Spinal cord (tissue), 10 donors: ENCODE measurements at places on chromosomes 7 and 10. TPM values are rescaled to one million over a fixed set of nuclear protein-coding genes. Genes with fewer than 3 reads are reported as not detected.
A peak's percentile ranks its signal among the peaks of the same experiment; 100 is the strongest.

GRCh38 chr7:952548-953441 lies 1.7 kb downstream of the ADAP1 start:
- no peak for DNase-seq

DNA sequence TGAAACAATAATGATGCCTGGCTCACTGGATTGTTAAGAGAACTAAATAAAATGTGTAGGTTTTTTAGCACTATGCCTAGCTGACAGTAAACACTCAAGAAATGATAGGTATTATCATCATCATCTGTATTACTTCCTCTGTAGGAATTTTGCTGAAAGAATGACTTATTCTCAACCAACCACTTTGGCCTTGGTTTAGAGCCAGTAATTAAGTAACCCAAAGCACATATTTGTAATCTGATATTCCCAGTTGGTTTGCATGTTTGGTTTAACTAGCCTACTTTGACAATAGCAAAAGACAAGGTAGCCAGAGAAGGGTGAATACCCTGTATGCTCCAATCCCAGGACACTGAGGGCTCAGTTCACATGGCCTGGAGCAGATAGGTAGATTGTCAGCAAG lies 34.4 kb downstream of the BCAP29 start:
- no peak for DNase-seq

GRCh38 chr7:156667110-156667426 lies 26.5 kb downstream of the RNF32 start:
- no peak for DNase-seq

DNA sequence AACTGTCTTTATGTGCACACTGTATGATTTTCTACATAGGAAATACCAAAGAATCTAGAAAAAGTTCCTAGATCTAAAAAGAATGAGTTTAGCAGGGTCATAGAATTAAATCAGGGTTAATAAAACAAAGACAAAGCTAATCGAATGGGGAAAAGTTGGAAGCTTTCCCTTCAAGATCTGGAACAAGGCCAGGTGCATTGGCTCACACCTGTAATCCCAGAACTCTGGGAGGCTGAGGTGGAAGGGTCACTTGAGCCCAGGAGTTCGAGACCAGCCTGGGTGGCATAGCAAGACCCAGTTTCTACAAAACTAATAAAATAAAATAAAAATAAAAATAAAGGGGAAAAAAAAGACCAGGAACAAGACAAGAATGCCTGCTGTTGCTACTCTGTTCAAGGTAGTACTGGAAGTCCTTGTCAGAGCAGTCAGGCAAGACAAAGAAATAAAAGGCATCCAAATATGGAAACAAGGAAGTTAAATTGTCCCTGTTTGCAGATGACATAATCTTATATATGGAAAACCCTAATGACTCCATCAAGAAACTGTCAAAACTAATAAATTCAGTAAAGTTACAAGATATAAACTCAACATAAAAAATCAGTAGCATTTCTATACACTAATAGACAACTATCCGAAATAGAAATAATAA lies 76.1 kb upstream of the RHEB start:
- DNase-seq, result no peak

- DNase-seq, result no peak
These were observed 48.4 kb downstream of the NKX6-2 start for GRCh38 chr10:132737390-132738048.

- no peak for DNase-seq
These were observed 63.4 kb downstream of the KIAA1217 start for GRCh38 chr10:24272374-24272773.

GRCh38 chr10:37289833-37290464 lies 164.6 kb downstream of the ANKRD30A start:
- no peak for DNase-seq

- no peak for DNase-seq
These were observed 53.1 kb downstream of the MKI67 start for GRCh38 chr10:128072941-128073645.

DNA sequence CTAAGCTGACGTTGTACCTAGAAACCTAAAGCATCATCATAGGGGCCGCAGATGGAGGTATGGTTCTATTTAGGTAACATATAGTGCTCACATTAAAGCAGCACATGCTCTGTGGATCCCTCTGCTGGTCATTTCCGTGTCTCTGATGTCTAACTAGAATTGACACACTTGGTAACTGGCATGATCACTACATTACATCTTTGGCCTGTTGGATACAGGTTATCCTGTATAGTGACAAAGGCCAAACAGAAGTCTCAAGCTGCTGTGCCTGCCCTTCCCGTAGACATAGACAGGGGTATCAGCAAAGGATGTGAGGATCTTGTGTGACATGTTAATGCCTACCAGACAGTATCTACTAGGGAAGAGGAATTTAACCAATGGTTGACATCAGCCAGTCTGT lies 51.2 kb downstream of the KIF5B start:
- DNase-seq, result peak; percentile 66

DNA sequence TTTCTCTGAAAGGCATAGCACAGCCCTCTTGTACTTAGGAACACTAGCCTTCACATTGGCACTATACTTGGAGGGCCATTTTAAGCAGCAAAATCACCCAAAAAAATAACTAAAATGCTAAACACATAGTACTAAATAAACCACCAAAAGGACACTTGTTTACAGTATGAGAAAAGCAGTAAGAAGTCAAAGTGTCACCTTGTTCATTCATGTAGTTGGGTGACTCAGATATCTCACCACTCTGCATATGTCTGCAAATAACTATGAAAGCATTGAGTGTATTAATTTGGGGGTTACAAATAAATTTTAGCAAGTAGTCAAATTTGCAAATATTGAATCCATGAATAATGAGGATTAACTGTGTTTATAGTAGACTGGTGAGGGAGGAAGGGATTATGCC lies 107.6 kb downstream of the ELAPOR2 start:
- DNase-seq, result no peak

GRCh38 chr7:74231232-74231590 lies 21.4 kb downstream of the LAT2 start:
- DNase-seq, result no peak

- no peak for DNase-seq
These were observed 127.2 kb downstream of the SH3PXD2A start for GRCh38 chr10:103727991-103728689.

DNA sequence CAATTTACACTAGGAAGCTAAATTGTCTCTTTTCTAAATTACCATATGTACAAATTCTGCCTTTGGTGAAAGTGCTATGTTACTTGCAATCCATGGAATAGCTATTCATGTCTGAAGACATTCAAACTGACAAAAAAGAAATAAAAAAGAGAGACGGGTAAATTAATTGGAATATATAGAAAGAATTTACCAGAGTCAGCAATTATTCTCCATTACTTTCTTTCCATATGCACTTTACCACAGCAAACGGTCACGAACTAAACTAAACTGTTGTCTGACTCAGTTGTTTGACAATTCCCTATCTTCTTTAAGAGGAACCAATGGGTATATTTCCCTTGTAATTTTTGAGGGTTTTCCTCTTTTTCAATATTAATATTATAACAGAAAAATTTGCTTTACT lies 85.7 kb downstream of the HOXA1 start:
- no peak for DNase-seq

GRCh38 chr7:157405914-157406810 lies 69.4 kb downstream of the DNAJB6 start:
- DNase-seq, result no peak

GRCh38 chr10:100307684-100308083 lies 21.2 kb upstream of the BLOC1S2 start:
- no peak for DNase-seq

- DNase-seq, result no peak
These were observed 139.2 kb upstream of the PTER start for GRCh38 chr10:16297642-16298041.

DNA sequence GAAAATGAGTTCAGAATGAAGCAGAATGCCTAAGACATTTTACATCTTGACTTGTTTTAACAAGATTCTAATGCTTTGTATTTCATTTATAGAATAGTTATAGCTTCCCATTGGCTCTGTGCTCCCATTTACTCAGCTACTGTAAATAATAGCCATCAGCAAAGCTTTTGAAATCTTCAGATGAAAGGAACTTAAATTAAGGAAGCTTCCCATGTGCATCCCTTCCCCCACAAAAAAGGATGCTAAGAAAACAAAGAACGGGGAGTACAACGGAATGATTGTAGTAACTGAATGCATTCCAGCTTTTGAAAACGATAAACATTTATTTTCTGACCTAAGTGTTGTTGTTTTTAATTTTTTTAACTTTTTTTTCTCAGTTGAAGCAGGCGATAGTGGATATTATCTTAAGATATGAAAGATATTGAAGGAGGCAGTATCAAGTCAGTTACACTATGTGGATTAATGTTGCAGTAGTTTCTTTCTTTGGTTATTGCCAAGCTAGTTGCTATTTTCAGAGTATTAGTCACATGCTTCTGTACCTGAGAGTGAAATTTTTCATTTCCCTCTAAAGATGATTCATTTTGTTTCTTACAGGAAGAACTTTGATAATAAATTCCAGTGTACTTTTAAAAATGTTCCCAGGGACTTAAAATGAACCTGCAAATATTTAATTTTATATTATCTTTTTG lies 129.2 kb downstream of the KCND2 start:
- no peak for DNase-seq

- no peak for DNase-seq
These were observed 35.8 kb downstream of the CHST15 start for GRCh38 chr10:124057601-124058000.

DNA sequence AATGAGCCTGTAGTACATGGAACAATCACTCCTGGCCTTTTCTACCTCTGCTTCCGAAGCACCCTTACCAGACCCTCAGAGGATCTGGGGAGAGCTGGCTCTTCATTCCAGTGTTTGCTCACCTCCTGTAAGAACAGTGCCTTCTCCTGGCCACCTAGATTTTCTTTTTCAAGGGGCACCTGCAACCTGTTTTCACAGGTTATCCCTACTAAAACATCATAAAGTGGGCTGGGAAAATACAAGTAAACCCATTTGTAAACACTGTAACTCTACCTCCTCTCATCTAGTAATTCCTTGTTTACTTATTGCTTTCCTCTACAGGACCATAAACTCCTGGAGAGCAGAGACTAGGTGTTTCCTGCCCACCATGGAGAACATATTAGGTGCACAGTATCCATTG lies 1.1 kb downstream of the PIK3AP1 start:
- DNase-seq, result no peak

DNA sequence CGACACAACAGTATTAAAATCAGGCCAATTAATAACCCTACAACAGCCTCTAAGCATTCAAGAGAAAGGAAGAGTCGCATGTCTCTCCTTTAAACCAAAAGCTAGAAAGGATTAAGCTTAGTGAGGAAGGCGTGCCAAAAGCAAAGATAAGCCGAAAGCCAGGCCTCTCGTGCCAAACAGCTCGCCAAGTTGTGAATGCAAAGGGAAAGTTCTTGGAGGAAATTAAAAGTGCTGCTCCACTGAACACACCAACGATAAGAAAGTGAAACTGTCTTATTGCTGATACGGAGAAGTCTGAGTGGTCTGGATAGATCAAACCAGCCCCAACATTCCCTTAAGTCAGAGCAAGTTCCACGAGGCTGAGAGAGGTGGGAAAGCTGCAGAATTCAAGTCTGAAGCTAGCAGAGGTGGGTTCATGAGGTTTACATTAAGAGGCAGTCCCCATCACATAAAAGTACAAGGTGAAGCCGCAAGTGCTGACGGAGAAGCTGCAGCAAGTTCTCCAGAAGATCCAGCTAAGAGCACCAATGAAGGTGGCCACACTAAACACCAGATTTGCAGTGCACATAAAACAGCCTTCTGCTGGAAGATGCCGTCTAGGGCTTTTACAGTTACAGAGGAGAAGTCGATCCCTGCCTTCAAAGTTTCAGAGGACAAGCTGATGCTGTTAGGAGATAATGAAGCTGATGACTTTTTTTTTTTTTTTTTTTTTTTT lies 194.8 kb downstream of the MAD1L1 start:
- DNase-seq, result no peak

GRCh38 chr10:24989867-24990266 lies 26.1 kb downstream of the ENKUR start:
- DNase-seq, result no peak

DNA sequence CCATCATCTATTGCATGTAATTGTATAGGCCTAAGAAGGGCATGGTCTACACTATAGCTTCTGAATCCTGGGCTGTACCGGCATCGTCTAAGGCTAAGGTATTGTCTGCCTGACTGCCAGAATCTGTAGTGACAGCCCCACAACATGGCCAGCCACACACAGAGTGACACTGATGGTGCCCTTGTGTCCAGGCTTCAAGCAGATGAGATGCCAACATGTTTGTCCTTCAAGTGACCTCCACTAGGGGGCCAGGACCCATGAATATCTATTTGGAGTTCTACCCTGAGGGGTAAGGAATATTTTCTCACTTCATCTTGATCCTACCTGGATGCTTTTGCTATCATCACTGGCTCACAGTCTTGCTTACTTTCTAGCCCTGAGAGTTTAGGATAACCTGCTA lies 1.5 kb downstream of the CYP3A7 start:
- no peak for DNase-seq

DNA sequence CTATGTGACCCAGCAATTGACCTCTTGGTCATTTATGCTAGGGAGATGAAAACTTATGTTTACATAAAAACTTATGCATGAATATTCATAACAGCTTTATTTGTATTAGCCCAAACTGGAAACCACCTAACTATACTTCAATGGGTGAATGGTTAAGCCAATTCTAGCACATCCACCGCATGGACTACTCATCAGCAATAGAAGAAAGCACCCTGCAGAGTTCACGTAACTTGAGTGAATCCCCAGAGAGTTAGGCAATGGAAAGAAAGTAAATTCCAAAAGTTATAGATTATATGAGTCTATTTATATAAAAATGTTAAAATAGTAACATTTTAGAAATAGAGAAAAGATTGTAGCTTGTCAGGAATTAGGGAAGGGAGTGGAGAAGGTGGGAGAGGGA lies 60.2 kb upstream of the NRG3 start:
- DNase-seq, result no peak

GRCh38 chr10:34759161-34759836 lies 55.8 kb downstream of the PARD3 start:
- no peak for DNase-seq

DNA sequence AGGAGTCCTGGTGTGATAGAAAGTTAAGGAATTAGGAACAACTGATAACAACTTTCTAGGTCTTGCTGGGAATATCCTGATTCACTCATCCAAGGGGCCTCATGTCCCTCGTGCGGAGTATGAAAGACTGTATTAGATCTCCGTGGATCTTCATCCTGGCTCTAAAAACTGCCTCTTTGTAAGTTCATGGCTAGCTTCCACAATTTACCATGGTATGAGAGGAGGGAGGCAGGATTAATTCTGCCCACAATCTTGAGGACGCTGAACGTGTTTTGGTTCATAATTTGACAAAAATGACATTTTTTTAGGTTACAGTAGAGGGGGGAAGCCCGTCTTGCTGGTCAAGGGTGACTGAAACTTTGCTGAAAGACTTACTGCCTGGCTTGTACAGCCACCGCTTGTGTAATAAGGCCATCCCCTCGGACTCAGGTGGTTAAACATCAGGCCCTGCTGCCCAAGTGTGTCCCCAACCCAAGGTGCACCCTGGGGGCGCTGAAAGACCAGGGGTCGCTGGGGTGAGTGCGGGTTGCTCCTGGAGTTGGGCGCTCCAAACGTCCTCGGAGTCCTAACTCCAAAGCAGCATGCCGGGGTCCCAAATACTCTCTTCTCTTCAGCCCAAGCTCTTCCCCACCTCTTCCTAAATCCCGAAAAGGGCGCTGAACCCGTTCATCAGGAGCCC lies 733 bp downstream of the HIBADH start:
- DNase-seq, result peak; percentile 37

Gene PNLIPRP3
- not detected for total RNA-seq

Gene ATG9B
- total RNA-seq, result 2.3 TPM

Gene GPR15LG
- total RNA-seq, result not detected

Gene TACC2
- 21.6 TPM for total RNA-seq

Gene CNNM1
- 1.6 TPM for total RNA-seq

Gene CARD11
- total RNA-seq, result 0.77 TPM

Gene AOC1
- total RNA-seq, result 0.20 TPM

Gene TAF6
- 26.7 TPM for total RNA-seq

Gene KLF14
- total RNA-seq, result not detected

Gene PDK4
- total RNA-seq, result 24.5 TPM
